ENCODE measurements at places on chromosomes 1 and 21.

DNA sequence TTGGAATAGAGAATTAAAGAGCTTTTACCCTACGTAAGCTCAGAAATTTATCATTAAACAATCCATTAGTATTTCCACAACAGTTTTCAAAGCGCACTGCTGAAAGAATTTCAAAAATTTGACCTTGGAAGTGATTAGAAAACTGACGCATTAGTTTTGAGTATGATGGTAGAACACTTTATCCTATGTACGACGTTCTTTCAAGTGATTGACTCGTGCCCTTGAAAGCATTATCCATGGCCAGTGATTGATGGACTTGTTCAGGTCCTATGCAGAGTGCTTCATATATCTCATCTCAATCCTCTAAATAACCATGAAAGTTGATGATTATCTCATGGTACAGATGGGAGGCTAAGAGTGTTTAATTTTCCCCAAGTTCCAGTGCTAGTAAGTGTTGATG lies 697.2 kb downstream of the USP25 start:
- DNase-seq: no peak

- DNase-seq: no peak
Observed at GRCh38 chr1:21105807-21106206, 70.9 kb downstream of the EIF4G3 start.

DNA sequence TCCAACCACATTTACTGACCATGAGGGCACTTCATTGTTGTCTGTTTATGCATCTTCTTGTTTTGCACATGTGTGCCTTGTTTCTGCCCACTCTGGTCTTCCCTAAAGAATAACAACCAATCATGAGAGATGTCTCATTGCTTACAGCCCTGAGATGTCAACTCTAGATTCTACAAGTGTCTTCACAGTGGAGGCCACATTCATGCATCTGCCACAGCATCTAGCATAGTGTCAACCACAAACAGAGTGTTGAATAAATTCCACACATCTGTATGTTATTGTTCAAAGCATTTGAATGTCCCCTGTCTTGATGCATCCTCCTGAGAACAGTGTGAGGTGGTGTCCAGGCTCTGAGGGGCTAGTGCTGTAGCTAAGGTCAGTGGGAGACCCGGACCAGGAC lies 43.1 kb downstream of the KCNC4 start:
- DNase-seq: no peak

GRCh38 chr1:185080422-185080821 lies 35.1 kb downstream of the RNF2 start:
- DNase-seq: no peak

- no peak for DNase-seq
Observed at GRCh38 chr1:235108876-235109275, 19.8 kb downstream of the TOMM20 start.

- DNase-seq: no peak
Observed at GRCh38 chr1:43873851-43874250, 59.8 kb upstream of the ARTN start.

DNA sequence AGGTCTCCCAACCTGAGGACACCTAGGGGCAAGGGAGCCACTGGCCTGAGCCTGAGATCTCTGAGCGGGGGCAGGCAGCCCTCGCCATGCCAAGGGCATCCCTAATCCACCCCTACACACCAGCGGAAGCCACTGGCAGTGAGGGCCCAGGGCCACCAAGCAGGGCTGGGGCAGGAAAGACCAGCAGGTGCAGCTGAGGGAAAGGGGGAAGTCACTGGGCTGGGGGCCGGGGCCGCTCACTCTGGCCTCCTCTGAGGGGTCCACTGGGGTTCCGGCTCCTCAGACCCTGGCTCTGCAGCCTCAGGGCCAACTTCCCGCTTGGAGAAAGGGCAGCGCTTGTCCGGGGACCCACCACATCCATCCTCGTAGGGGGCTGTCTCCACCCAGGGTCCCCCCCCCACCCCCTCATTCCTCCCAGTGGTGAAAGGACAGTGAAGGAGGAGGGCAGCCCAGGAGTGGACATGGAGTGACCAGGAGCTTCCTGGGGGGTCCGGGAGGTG lies 42.5 kb upstream of the ACTRT2 start:
- DNase-seq: no peak

GRCh38 chr21:15306271-15306670 lies 241.5 kb upstream of the NRIP1 start:
- no peak for DNase-seq

- no peak for DNase-seq
Observed at GRCh38 chr1:24425922-24426321, 10.3 kb downstream of the NIPAL3 start.

DNA sequence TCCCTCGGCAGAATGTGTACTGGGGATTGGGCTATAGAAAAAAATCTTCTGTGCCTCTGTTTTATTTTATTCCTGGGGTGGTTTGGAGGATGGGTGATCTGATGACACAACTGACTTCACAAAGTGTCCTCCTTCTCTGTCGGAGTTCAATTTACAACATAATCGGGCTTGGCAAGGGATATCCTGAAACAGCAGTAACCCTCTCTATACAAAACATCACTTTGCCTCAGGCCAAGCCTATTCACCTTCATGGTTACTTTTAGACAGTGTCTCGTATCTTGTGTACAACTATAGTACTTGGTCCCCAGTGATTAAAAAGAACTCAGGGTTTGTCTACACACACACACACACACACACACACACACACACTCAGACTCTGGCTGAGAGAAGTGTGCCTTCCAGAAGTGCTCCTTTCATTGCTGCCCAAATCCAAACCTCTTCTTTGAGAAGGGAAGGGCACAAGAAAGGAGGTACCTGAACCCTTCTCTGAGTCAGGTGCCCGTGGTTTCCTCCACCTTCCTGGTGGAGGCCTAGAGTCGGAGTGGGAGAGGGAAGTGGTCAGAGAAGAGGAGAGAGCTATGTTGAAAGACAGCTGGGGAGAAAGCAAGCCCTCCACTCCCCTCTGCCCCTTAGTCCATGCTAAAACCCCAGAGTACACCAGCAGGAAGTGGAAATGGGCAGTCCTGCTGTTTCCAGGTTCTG lies 62.4 kb upstream of the POU2F1 start:
- no peak for DNase-seq

GRCh38 chr21:28614791-28615190 lies 377.9 kb downstream of the LTN1 start:
- no peak for DNase-seq

GRCh38 chr21:33924079-33924765 lies 8.6 kb upstream of the ATP5PO start:
- peak; percentile 87 for DNase-seq

- DNase-seq: no peak
Observed at GRCh38 chr1:17458794-17459193, 19.3 kb upstream of the RCC2 start.

DNA sequence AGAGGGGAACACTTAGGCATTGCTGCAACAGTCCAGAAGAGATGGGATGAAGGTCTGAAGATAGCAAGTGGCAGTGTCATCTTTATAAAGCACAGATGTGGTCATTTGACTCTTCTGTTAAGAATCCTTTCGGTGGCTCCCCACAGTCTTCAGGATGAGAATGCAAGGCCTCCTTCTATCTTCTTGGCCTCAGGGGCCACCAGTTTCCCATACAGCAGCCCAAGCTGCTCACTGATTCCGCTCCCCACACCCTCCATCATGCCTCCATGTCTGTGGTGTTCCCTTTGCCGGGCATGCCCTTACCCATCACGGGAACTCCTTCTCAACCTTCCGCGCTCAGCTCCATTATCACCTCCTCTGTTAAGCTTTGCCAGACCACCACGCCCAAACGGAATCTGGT lies 16.1 kb upstream of the MFSD2A start:
- DNase-seq: no peak

- no peak for DNase-seq
Observed at GRCh38 chr1:152954436-152954835, 7.4 kb downstream of the SPRR5 start.

GRCh38 chr1:10614377-10615225 lies 139.9 kb downstream of the PEX14 start:
- no peak for DNase-seq

GRCh38 chr1:106266786-106267185 lies 789.7 kb upstream of the PRMT6 start:
- no peak for DNase-seq

DNA sequence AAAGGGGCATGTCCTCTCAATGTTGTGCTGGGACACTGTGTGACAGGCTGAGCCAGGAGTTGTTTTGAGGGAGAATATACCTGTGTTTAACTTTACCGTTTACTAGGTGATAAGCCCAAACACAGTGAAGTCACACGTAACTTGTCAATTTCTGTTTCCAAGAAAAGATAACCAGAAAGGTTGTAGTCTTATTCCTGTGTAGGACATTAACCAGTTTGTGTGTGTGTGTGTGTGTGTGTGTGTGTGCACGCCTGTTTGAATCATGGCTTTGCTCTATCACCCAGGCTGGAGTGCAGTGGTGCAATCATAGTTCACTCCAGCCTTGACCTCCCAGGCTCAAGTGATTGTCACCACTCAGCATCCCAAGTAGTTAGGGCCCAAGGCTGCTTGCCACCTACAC lies 83.6 kb downstream of the MRPS6 start:
- DNase-seq: no peak

GRCh38 chr1:31390071-31390470 lies 17.2 kb upstream of the FABP3 start:
- no peak for DNase-seq

DNA sequence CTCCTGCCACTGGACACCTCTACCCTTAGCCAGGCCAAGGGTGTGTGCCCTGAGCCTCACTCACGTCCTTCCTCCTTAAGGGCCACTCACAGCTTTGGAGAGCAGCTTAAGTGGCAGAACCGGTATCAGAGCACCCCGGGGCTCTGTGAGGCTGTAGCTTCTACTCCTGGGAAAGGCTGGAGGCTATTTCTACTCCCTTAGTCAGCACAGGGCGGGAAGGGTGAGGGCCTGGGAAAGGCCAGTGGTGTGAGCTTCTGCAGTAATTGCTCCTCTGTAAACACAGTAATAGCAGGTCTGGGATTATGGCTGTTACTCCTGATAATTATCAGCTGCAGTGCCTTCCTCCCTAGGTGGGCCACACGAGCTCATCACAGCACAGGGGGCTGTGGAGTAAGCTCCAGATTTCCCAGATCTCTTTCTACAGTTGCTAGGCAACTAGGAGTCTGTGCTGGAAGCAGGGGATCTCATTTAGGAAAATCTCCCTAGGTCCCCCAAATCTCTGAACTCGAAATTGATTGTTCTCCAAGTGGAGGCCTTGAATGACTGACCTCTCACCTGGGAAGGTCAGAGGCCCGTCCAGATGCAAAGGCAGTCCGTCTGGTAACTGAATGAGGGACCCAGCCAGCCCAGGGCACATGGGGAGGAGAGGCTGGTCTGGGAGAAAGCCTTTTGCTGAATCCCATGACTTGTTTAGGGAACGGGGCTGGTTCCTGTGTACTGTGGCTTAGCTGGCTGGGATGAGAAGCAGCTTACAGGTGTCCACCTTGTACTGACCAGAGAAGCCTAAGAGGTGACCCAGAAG lies 29.3 kb downstream of the IER5 start:
- DNase-seq: no peak

DNA sequence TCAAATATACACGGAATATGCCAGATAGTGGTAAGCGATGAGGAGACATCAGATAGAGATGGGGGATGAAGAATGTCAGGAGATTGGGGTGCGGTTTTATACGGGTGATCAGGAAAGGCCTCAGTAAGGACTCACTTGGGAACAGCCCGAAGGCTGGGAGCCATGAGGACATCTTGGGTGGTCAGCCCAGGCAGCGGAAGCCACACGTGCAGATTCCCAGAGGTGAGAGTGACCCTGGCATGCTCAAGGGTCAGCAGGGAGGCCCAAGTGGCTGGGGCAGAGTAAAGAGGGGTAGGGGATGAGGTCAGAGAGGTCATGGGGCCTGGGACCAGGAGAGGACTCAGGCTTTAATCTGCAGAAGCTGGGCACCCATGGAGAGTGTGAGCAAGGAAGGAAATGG lies 106.6 kb downstream of the MATN1 start:
- DNase-seq: no peak

DNA sequence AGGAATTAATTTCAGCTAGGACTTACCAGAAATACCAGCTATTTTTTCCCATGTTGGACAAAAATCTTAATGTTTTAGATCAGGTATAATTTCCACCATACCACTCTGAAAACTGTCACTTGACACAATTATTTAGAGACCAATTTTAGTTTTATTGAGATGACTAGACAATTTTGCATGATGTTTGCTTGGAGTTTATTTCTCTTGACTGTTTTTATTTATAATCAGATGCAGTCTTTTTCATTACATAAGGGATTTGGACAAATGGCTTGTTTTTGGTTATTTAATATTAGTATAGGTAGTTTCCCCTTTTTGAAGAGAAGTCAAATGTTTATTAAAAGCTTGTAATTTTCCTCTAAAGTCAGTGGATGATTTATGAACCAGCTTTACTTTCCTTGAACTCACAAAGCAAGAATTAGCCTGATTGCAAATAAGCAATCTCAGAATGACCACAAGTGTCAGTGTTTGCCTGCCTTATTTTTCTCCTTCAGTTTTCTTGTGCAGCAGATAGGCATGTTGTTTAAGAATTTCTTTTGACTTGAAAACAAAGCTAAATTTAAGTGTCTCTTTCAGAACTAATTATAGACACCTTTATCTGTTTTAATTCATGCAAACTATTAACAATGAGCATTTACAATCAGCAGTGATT lies 3.8 kb upstream of the B3GALT2 start:
- DNase-seq: no peak

DNA sequence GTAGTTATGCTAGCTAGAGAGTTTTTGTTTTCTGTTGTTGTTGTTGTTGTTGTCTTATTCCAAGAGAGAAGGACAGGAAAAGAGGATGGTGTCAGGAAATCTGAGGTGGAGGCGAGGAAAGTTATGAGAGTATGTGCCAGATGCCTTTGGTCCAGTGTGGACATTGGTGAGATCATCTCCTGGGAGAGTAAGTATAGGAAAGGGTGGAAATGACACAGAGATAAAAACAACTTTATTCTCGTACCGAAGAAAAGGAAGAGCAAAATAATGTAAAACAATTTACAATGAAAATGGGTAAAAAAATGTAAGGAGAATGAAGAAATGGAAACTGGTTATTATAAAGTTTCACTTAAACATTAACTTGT lies 97.4 kb upstream of the ADGRL2 start:
- DNase-seq: no peak

DNA sequence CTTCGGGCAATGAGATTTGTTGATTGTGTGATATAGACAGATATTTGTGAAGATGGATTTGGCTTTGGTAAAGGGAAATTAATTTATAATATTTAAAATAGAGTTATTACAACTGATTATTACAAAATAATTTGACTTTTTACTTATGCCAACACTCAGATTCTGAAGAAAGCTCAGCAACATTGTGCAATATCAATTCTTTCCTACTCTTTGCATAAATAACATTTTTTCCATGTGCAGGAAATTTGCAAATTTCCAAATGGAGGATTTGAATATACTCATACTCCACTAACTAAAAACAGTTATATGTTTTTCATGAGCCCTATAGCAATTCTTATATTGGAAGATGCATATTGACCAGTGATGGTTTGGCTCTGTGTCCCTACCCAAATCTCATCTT lies 676.4 kb upstream of the ADAMTS5 start:
- DNase-seq: no peak

GRCh38 chr21:38902608-38903445 lies 97.1 kb downstream of the ETS2 start:
- DNase-seq: no peak

- DNase-seq: no peak
Observed at GRCh38 chr1:226404904-226405222, 3.0 kb downstream of the PARP1 start.

GRCh38 chr1:90725657-90726424 lies 8.7 kb upstream of the BARHL2 start:
- DNase-seq: no peak

Measured in stimulated activated CD4-positive, alpha-beta T cell treated with anti-CD3 and anti-CD28 coated beads, TNF-alpha, amount 100 ng/mL, for 24 hours (primary cell).